ENCODE measurements at places on chromosomes 2 and 18. TPM values are rescaled to one million over a fixed set of nuclear protein-coding genes. Genes with fewer than 3 reads are reported as not detected.

Gene KCNG3
- polyA plus RNA-seq, result 0.70 TPM

Gene HAAO
- polyA plus RNA-seq, result not detected

Gene CIB4
- polyA plus RNA-seq, result 0.30 TPM

Gene GCKR
- polyA plus RNA-seq, result 0.25 TPM

Data from A549 (cell line).